Muscle of arm (tissue), 14 donors: ENCODE measurements at places on chromosomes 6 and 20. TPM values are rescaled to one million over a fixed set of nuclear protein-coding genes. Genes with fewer than 3 reads are reported as not detected.

GRCh38 chr6:6546318-6547109, 42.0 kb upstream of the LY86 start:
- DNase-seq: peak; percentile 28

DNA sequence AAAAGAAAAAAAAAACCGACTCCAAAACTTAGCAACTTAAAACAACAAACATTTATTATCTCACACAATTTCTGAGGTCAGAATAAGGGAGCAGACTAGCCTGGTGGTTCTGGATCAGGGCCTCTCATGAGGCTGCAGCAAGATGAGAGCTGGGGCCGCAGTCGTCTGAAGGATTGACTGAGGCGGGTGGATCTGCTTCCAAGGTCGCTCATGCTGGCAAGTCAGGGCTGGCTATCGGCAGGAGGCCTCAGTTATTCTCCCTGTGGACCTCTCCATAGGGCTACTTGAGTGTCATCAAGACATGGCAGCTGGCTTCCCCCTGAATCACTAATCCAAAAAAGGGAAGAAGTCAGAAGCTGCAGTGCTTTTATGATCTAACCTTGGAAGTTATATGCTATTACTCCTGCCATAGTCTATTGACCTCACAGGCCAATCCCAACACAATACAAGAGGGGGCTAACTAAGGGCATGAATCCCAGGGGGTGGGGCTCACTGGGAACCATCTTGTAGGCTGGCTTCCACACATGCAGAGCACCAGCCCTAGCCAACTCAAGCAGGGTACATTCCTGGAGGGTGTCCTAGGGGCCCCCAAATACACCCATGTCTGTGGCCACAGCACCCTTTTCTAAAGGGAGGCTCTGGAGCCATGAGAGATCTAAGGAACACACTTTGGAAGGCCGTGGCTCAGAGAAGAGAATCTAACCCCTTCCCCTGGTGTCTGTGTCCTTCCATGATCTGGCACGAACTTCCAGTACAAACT, 11.3 kb downstream of the EBF4 start:
- DNase-seq: no peak

DNA sequence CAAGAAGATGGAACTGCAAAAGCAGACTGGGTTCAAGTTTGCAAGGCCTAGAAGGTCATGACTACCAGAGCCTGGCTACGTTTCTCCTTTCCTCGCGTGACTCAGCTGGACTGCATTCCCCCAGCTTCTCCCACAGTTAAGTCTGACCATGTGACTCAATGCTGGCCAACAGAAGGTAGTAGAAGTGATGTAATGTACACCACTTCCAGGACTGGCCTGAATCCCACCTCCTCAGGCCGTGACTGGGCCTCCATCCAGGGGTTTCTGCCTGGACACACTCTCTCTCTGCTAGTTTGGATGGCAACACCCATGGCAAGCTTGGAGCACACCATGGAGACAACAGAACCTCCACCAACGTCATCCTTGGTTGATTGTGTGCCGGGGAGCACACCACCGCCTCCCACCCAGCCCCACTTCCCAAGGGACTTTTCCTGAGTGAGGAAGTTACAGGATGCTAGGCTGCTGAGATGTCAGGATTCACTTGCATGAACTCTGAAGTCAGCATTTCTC, 112.0 kb upstream of the CDYL start:
- DNase-seq: peak; percentile 90

DNA sequence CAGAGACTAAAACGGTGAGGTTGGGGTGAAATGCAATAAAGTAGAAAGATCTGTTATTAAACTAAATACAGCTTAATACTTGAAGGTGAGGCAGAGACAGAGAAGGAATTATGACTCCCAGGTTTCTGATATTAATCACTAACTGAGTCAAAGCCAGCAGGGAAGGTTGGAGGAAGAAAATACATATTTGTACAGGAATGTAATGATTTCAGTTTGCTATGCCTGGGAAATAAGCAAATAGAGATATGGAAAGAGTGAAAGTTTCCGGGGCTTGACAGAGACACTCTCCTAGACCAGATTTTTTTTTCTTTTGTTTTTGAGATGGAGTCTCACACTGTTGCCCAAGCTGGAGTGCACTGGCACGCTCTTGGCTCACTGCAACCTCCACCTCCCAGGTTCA, 76.8 kb downstream of the PTPRK start:
- no peak for DNase-seq

- DNase-seq: no peak
Observed at GRCh38 chr20:2973574-2973973, 69.8 kb upstream of the GNRH2 start.

Gene MLIP
- 34.1 TPM for polyA plus RNA-seq

DNA sequence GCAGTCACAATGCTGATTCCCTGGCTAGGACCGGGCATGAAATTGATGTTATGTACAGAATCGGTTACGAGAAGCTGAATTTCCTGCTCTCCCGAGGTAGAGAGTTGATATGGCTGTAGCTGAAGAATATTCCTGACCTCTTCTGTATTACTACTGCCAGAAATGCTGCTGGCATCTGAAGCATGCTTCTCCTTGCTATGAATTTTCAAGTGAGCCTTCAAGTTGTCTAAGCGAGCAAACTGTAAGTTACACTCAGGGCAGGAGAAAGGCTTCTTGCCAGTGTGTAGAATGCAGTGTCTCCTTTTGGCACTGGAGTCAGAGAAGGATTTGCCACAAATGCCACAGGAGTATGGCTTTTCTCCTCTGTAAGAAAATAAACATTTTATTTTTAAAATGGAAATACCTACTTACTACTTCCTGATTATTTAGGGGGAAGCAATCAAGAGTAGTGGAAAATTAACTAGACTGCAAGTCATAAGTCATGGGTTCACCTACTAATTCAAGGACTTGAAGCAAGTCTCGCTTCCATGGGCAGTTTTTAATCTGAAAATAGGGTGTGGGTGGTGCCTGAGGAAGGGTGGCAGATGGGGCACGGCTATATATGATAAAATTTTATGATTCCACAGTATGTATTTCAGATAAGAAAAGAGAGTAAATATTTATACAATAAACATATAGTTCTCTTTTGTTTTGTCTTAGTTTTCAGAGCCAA, 10.8 kb upstream of the MICAL1 start:
- no peak for DNase-seq

- no peak for DNase-seq
Observed at GRCh38 chr6:3109761-3110160, 8.8 kb upstream of the BPHL start.

DNA sequence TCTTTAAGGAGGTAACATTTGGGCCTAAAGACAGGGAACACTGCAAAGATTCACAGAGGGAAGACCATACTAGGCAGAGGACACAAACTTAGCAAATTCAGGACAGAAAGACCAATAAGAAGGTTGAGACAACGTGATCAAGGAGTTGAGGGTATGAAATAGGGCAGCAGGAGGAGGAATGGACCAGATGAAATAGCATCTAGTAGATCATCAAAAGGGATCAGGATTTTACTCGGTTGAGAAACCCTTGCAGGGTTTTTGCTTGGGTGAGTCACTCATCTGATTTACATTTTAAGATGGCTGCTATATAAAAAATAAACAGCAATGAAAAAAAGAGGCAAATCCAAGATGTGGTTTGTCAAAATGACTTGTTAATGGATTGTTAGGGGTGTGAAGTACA, 4.7 kb downstream of the BCLAF1 start:
- no peak for DNase-seq

Gene STX11
- polyA plus RNA-seq: 0.94 TPM

Gene COL9A1
- polyA plus RNA-seq: 5.8 TPM

DNA sequence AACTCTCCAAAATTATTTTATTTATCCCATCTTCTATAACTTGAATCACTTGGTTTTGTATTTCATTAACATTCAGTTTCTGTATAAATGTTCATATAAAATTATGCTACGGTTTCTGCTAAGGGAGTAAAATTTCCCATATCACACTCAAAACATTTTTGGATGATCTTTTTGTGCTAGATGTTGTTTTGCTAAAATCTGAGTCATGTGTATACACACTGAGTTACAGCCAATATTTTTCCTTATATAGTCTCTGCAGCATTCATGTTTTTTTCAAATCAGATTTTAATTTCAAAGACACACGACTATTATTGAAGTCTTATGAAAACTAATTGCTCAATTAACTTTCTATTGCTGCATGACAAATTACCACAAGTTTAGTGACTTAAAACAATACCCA, 54.3 kb upstream of the SLC2A12 start:
- DNase-seq: no peak

DNA sequence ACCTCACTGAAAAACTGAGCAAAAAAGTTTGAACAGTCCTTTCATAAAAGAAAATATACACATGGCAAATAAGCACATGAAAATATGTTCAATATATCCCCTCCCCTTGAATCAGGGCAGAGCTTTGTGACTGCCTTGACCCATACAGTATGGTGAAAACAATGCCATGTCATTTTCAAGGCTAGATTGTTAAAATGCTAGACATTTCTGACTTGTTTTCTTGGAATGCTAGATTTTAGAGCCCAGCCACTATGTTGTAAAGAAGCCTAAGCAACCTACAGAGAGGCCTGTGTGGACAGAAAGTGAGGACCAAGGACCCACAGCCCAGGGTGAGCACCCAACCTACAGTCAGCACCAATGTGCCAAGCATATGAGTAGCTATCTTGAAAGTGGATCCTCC, 17.1 kb upstream of the ASF1A start:
- no peak for DNase-seq

Gene FAM217A
- polyA plus RNA-seq: 0.86 TPM

Gene GPR6
- polyA plus RNA-seq: not detected

DNA sequence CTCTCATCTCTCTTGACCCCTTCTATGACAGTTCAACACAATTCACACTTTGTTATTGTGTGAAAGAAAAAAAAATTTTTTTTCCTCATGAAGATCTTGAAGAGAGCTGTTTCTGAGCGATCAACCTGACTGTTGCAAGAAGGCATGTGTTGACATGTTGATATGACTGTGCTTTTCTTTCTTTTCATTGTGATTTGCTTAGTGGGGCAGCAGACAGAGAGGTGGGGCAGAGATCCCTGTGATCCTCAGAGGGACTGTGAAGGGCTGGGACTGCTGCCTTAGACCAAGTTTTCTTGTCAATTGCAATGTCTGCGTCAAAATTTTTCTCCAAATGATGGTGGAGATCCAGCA, 70.8 kb upstream of the IYD start:
- no peak for DNase-seq

Gene HLA-DRB5
- 1.1 TPM for polyA plus RNA-seq

- peak; percentile 57 for DNase-seq
Observed at GRCh38 chr6:142474531-142475289, 172.9 kb downstream of the ADGRG6 start.

DNA sequence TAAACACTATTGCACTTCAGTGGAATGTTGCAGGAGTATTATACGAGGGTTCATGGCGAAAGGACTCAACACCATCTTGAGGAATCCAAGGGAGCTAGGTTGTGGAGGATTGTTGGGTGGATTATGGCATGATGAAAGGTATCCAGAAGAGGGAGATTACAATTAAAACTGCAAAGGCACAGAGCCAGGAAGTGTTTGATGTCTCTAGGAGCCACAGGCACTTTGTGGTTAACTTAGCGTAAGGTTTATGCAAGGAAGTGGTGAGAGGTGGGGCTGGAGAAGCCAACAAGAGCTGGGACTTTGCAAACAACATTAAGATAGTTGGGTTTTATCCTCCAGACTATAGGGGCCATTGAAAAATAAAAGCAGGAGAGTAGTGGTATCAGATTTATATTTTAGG, 86.6 kb upstream of the TPD52L1 start:
- no peak for DNase-seq

Gene CD40
- polyA plus RNA-seq: 7.7 TPM

- DNase-seq: no peak
Observed at GRCh38 chr20:32920530-32921298, 62.0 kb downstream of the EFCAB8 start.

DNA sequence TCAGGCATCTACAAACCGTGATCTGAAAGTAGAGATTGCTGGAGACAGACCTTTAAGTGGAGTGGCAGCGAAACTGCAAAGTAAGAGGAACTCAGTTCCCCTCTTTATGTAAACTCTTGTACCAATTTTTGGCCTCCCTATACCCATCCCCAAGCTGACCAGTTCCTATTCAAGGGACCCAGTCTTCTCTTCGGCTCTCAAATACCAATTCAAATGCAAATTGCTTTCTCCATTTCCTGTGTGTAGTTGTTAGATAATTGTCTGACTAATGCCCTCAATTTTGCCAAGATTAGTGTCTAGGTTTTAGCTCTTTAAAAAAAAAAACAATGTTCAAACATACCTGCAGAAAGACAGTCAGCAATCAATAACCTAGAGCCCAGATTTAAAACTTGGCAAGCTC, 150.9 kb downstream of the EYA4 start:
- DNase-seq: no peak

Gene C20orf144
- polyA plus RNA-seq: 0.18 TPM

Gene GHRH
- not detected for polyA plus RNA-seq

- DNase-seq: no peak
Observed at GRCh38 chr6:113697632-113698410, 159.3 kb upstream of the MARCKS start.

Gene RFX6
- polyA plus RNA-seq: not detected

GRCh38 chr6:80472271-80472670, 365.8 kb downstream of the BCKDHB start:
- DNase-seq: no peak

Gene COL20A1
- polyA plus RNA-seq: 10.1 TPM

- no peak for DNase-seq
Observed at GRCh38 chr20:56698749-56699148, 69.6 kb downstream of the TFAP2C start.

Gene PGC
- not detected for polyA plus RNA-seq

- no peak for DNase-seq
Observed at GRCh38 chr20:48398506-48399449, 429.0 kb downstream of the PREX1 start.

DNA sequence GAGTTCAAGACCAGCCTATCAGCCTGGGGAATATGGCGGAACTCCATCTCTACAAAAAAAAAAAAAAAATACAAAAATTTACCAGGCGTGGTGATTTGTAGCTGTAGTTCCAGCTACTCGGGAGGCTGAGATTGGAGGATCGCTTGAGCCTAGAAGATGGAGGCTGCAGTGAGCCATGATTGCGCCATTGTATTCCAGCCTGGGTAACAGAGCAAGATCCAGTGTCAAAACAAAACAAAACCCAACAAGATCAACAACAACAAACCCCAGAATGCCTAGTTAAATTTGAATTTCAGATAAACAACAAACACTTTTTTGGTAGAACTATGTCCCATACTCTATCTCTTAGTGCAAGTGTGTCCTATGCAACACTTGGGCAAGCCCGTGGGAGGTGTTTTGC, 39.9 kb downstream of the SNAI1 start:
- DNase-seq: no peak

- no peak for DNase-seq
Observed at GRCh38 chr6:84791233-84791632, 26.8 kb upstream of the TBX18 start.

Gene BTN1A1
- 0.15 TPM for polyA plus RNA-seq

DNA sequence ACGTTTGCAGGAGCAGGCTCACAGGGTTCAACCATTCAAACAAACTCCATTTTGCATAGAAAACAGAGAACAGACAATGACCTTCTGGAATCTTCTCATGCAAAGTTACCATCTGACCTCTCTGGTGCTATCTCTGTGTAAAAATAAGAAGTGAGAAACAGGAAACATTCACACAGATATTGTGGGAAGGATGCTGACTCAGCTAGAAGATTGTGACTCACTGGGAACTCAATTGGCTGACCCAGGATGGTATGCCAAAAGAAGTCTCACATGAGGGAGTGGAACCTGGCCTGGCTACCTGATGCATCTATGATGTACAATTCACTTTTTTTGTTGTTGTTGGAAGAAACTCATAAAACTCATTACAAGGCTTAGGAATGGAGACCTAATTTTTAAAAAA, 61.1 kb upstream of the TBX18 start:
- no peak for DNase-seq

Gene LRRC73
- polyA plus RNA-seq: 0.16 TPM
